KG1 (cell line): ENCODE measurements at places on chromosomes 13 and 19.

DNA sequence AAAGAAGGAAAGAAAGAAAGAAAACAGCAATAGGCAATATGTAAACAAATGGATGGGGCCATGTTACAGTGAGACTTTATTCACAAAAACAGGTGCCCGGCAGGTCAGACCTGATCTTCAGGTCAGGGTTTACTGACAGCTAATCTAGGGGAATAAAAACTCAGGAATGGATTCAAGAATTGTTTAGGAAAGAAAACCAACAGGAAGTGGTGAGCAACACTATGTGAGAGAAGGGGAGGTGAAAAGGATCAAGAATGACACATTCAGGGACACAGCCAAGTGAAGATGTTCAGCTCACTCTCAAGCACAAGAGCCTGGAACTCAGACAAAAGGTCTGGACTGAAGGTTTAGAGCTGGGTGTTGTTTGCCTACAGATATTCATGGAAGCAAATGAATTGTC is 244.5 kb downstream of the EFNB2 start:
- no peak for DNase-seq

GRCh38 chr13:26422036-26422435 is 135.4 kb upstream of the WASF3 start:
- DNase-seq = no peak

DNA sequence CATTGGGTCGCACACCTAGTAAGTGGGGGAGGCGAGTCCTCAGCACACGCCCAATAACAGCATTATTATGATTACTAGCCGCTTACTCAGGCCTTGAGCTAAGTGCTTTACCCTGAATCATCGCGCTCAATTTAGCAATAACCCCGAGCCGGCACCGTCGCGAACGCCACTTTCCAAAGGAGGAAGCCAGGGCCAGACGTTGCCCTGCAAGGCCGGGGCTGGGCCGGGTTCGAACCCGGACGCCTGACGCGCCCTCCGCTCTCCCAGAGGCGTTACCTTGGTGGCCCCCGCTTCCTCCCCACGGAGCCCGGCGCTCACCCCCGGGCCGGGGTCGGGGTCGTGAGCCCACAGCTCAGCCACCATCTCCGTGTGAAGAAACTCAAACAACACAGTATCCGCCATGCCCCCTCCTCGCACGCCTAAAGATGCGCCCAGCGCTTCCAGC is at the start of gene TRAPPC6A:
TSS of gene TRAPPC6A (minus strand) at position 421 of the 445 bp plus-strand sequence. CDS start at position 402, 19 bp downstream.
- DNase-seq = no peak

DNA sequence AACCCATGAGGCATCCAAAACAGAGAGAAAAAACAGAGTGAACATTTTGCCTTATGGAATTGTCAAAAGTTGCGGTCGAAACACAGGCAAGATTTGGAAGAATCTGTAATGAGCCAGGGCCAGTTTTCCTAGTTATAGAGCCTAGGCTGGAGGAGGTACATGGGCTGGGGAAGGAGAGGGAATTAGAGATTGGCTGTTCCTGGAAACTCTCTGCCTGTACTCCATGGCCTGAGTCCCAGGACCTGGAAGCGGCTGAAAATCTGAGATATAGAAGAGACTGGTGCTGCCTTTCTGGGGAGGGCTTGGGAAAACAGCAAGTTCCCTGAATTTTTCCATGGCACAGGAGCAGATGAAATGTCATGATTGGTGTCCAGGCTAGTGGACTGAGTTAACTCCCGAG is 122.8 kb upstream of the KLF12 start:
- no peak for DNase-seq

DNA sequence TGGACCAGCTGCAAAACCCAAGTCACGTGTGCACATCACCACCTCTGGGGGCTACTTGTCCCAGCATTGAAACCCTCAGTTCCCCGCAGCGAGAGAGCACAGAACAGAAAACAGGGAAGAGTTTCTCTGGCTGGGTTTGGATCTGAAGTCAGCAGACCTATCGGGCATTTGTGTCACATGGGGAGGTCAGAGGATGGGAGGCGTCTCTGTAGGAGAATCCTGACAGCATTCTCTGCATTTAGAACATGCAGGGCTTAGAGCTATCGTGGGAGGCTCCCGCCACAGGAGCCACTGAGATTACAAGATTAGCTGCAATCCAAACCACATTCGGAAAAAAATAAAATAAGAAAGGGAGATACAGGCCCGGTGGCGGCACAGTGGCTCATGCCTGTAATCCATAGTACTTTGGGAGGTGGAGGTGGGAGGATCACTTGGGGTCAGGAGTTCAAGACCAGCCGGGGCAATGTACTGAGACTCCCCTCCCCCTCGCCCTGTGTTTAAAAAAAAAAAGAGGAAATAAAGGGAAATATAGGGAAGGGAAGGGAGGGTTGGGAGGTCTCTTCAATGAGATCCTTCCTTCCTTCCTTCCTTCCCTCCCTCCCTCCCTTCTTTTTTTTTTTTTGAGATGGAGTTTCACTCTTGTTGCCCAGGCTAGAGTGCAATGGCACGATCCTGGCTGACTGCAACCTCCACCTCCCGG is 2.9 kb upstream of the TLE6 start:
- no peak for DNase-seq

GRCh38 chr13:112175162-112176075 is 108.5 kb downstream of the SOX1 start:
- no peak for DNase-seq

- no peak for DNase-seq
These were observed 376.3 kb downstream of the PCDH20 start for GRCh38 chr13:61039302-61039701.

- no peak for DNase-seq
These were observed 2.2 kb downstream of the CLIP3 start for GRCh38 chr19:36030264-36031148.

GRCh38 chr19:40191836-40192646 is 815 bp downstream of the MAP3K10 start:
- no peak for DNase-seq

- no peak for DNase-seq
These were observed 16.0 kb downstream of the LSM4 start for GRCh38 chr19:18306888-18307260.

DNA sequence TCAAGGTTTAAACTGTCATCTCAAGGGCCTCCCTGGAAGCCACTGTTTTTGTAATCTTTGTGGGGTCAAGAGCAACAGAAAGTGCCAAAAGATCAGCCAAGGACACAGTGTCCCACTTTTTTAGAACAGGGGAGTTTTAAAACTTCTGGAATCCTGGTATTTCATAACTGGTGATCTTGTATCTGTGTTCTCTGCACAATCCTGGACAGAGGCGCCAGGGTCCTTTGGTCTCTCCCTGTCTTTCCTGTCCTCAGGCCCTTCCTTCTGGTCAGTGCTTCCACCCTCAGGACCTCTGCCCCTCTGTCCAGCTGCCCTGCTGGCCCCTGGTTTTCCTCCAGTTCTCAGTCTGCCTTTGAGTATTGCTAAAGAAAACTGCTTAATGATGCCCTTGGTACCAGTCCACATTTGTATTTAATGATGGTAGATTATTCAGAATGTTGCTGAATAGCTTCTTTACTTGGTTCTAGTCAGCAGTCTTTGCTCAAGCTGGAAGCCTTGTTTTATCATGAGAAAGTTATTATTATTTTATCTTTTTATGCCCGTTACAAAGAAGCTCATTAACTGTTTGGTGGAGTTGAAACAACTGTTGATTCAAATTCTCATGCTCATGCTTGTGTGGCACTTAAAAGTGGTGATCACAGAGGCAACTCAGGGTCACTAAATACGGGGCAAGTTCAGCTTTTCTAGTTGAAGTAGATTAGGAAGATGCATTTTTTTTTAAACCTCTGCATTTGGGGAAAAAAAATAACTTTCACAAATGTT is 47.5 kb downstream of the WASF3 start:
- no peak for DNase-seq

DNA sequence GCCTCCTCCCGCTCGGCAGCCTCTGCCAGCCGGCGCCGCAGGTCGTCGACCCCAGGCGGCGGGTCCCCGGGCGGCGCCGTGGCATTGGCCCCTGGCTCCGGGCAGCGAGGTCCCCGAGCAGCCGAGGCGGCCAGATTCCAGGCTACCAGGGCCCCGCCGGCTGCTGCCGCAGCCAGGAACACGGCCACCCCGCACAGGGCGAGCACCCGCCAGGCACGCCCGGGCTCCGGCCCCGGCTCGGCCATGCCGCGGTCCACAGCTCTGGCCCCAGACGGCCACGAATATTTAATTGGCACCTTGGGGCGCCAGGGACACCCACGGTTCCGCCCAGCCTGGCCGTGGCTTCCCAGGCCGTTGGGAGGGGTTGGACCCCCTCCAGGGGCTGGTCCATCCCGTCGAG is at the start of gene CCDC194:
TSS of gene CCDC194 (minus strand) at position 283 of the 400 bp plus-strand sequence. CDS start at position 245, 38 bp downstream.
- no peak for DNase-seq

DNA sequence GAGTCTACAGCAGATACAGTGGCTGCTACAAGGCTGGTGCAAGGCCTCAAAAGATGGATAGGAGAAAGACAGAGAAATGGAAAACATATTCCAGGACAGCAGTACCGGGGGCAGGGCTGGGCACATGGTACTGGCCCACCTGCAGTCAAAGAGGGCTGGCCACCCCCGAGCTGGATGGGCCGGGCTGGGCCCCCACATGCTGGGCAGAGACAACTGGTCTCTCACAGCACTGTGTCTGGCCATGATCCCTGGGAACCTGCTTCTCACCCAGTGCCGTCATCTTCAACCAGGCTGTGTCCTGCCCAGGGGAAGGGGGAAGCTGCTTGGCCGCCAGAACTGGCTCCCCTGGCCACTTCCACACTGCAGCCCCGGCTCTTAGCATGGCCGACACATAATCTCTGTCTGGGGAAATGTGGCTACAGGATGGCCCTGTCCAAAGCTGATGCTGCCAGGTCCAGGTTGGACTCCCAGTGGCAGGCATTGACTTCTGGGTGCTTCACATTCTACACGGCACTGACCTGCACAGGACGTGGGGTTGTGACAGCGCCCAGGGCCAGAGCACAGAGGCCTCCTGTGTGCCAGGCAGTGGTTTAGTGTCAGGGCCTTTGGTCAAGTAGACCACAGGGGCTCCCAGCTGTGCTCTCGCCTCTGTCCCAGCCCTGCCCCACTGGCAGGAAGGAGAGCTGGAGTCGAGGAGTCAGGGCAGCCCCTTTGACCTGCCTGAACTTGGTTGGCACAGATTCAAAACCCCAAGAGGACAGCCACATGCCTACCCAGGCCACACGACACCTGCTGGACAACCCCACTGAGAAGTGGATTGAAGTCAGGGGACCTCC is 21.7 kb downstream of the PEPD start:
- no peak for DNase-seq

- DNase-seq = no peak
These were observed 178.9 kb downstream of the URI1 start for GRCh38 chr19:30120860-30121484.

DNA sequence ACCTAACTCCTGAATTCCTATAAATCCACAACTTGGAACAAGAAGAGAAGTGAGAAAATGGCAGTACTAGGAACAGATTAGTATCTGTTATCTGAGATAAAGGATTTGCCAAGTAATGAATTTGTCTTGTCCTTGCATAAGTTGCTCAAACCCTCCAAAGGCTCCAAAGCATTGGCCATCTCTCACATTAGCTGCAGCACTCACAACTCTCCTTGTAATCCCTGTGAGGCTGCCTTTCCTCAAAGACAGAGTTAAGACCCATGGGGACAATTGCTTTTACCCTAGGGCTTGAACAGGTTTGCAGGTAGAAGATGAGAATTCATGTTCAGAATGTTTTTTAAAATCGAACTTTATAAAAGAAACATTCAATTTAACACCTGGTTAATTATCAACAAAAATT is 1702.2 kb downstream of the EFNB2 start:
- no peak for DNase-seq

DNA sequence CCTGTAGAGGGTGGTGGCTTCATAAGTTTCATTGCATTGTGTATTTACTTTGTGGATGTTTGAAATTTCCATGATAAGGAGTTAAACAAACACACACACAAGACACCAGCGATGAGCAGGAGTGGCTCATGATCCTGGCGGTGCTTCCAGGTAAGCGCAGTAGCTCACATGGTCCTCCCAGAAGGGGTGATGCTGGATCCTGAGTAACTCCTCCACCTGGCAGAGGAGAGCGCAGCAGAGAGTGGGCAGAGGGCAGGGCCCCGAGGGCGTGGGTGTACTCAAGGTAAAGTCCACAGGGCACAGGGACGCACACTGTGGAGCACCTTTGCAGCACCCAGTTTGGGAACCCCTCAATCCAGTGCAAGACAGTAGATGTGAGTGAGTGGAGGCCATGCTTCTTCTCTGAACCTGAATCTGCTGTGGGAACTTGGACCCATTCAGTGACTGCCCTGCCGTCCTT is 54.0 kb downstream of the RFX2 start:
- no peak for DNase-seq

DNA sequence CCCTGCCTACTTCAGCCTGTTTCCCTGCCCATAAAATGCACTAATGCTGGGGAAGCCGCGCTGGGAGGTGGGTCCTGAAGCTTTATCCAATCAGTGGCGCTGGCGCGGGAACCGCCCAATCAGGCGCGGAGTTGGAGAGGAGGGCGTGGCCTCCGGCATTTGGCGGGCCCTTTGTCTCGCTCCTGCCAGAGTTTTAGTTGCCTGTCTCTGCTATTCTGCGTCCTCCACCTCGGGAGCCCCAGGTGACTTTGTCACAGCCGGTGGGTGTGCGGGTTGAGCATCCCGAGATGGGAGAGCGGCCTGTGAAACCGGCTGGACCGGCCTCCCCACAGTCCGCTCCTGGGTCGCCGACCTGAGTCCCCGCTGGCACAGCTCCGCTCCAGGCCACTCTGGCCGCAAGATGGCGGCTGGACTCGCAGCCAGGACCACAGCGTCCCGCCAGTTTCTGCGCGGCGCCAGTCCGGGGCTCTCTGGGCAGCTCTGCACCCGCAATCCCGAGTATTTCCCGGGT is 30.7 kb upstream of the ZNF429 start:
- DNase-seq = peak; percentile 85

- DNase-seq = no peak
These were observed 417.4 kb downstream of the NDFIP2 start for GRCh38 chr13:79898202-79898826.

DNA sequence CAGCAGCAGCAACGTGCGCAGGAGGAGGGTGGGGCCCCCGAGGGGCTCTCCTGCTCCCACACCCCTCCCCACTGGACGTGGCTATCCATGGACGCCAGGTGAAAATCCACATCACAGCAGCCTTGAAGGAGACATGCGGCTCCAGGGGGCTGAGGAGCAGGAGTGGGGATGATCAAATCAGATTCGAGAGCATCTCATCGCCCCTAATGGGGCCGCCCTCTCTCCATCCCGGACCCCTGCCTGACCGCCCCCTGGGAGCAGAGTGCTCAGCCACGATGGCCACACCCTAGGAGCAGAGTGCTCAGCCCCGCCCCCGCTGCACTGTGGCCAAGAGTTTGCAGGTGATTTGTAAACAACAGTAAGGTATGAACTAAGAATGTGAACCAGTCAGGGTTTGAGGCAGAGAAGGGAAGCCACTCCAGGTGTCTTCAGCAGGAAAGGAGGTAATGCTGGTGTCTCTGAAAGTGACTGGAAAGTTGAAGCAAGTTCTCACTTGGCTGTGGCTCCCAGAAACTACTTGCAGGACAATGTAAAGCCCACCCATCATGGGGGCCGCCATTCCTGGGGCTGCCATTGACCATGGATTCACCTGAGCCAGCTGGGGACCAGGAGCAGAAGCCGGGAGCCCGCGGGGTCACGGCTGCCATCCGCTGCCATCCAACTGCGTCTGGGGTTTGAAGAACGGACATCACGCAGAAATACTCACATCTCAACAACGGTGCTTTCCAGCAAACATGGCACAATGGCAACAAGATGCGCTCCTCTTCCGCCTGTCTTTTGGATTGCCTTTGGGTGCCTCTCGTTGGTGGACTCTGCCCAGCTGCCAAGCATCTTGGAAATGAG is 71.8 kb downstream of the SPACA7 start:
- no peak for DNase-seq
